Fibroblast of gingiva (primary cell): ENCODE measurements at places on chromosomes 12 and 14.

DNA sequence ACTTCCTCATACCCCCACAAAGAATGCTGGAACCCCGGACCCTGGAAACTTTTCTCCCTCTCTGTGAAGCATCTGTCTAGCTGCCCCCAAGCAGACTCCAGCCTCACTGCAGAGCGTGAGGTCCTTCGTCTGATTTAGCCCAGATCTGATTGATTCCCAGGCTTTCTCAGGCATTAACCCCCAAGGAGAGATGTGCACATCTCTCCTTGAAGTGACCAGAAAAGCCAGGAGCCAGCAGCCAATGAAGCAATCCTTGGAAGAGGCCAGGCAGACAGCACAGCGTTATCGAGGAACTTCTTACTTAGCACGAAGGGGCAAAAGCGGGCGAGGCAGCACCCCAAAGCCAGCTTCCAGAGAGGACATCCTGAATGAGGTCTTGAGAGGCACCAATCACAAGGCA is 100.7 kb downstream of the ZFP36L1 start:
- DNase-seq, result peak; percentile 37

- no peak for DNase-seq
Measured at GRCh38 chr12:31325524-31325875, 450 bp downstream of the SINHCAF start.

DNA sequence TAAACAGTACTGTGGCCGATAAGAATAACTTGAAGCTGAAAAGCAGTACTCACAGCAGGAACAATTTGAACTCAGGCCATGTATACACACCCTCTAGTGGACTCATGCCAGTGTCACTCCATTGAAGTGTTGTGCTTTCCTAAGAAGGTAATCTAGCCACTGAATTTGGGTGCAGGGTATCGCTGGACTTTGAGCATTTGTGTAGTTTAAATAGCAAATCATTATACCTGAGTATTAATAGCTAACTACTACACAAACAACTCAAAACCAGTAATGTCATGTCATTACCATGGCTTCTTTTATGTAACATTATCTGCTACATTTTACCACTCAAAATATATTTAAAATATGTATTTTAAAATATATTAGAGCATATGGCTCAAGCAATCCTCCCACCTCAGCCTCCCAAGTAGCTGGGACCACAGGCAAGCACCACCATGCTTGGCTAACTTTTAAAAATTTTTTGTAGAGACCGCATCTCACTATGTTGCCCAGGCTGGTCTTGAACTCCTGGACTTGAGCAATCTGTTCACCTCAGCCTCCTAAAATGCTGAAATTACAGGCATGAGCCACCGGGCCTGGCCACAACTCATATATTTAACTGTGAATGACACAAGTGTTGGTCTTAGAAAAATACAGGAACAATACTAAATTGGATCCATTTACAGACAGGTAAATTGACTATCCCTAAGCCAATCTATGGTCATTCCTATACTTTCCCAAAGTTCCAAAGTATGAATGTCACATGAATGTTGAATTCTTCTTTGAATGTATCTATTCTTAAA is 25.6 kb upstream of the ARID4A start:
- peak; percentile 8 for DNase-seq

DNA sequence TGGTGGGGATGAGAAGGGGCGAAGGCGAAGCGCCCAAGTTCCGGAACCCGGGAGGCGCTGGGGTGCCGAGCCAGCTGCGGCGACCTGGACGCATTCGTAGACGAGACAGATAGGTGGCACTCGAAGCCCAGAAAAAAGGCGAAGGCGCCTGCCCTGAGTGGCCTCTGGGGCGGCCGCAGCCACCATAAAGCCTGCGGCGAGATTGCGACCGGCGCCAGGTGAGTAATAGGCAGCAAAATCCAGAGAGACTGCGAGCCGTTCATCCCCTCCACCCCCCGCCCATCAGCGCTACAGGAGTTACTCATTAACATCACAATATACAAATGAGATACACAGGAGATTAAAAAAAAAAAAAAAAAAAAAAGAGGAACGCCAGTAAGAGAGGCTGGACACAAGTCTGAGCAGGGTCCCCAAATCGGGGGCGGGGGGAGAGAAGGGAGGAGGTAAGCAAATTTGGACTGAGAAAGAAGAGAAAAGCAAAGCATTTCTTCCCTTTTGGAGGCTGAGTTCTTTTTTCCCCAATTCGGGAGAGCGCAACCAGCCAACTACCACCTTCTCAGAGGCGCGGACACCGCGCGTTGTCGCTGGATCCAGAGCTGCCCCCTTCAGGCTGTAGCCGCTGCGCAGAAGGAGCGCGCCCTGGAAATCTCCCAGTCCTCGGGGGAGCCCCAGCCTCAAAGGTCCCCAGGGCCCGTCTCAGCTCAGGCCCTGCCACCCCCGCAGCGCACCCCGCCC is 15.7 kb downstream of the TBX3 start:
- DNase-seq, result peak; percentile 80

DNA sequence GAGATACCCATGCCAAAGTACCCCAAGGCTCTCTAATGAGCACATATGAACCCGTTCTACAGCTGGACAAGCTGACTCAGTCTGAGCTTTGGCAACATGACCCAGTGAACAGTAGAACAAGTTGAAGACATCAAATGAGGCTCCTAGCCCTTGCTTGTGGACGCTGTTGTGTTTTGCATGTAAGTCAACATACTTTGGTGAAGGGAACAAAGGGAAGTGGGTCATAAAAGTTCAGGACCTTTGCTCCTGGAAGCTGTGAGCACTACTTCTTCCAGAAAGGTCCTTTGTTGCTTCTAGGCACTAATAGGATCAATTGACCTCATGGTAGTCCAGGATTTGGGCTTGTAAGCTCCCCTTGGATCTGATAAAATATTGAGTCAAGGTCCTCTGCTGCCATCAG is 613.5 kb upstream of the TBX3 start:
- no peak for DNase-seq

DNA sequence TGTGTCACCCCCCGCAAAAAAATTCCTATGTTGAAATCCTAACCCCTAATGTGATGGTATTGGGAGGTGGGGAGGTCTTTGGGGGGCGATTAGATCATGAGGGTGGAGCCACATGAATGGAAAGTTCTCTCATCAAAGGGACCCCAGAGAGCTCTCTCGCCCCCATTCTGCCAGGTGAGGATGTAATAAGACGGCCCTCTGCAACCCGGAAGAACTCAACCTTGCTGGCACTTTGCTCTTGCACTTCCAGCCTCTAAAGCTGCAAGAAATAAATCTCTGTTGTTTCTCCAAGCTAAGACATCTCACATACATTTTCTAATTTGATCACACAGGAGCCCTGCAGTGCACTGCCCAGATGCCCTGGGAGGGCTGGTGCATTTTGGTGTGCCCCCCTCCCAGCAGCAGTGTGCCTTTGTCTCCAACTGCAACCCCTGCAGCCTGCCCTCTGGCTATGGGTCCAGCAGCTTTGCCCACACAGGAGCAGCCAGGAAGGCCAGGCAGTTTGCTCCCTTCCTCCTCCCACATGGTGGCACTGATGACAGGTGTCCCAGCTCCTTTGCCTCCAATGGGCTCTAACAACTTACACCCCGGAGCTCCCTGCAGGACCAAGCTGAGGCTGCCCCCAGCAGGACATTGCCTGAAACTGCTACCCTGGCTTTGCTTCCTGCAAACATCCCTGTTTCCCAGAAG is 59.3 kb downstream of the C14orf132 start:
- peak; percentile 46 for DNase-seq

DNA sequence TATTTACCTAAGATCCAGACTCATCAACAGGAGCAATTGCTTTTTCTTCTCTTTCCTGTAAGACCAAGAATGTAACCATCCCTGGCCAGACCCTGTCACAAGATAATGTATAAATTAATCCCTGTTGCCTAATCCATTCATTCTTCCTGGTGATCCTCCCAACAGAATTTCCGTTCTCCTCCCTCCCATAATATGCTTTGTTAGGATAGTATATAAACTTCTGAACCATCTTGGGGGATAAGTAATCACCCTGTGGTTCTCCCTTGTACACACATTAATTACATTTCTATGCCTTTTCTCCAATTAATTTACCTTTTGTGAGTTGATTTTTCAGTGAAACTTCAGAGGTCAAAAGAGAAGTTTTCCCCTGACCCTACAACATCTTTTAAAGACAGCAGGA is 76.2 kb upstream of the RASSF8 start:
- DNase-seq, result no peak

- DNase-seq, result no peak
Measured at GRCh38 chr14:42027271-42027670, 420.6 kb downstream of the LRFN5 start.

GRCh38 chr14:88562831-88563686 is at the start of gene ZC3H14:
ZC3H14 (plus strand) TSS chr14:88563037; CDS start chr14:88563134, 97 bp downstream.
- peak; percentile 83 for DNase-seq

GRCh38 chr12:52496590-52497071 is 3.6 kb upstream of the KRT6A start:
- peak; percentile 48 for DNase-seq

DNA sequence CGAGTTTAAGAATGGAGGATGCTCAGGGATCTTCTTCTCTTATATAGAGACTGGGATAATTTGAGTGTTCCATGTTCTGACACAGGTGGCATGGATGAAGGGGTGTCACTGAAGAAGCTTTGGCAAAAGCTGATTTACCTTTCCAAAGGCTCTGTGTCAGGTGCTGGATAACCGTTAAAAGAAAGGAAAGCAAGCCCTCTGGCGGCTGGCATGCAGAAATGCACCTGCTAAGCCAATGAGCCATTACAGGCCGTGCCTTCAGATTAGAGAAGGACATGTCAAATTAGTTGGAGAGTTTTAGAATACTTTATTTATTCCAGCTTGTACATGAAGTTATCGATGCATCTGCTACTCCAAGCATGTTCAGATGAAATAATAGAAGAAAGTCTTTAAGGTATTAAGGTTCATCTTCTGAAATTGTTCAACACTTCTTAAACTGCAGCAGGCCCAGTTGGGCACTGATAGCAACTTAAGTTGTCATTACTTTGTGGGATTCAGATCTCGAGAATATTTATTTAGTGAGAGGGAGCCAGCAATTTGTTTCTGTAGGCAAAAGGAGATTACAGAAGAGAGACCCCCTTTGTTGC is 678.2 kb downstream of the NRXN3 start:
- DNase-seq, result peak; percentile 1
